ENCODE measurements at places on chromosomes 1 and 21.

- peak; percentile 40 for DNase-seq
These were observed 11.1 kb upstream of the KCNE1 start for GRCh38 chr21:34523019-34523555.

GRCh38 chr1:145778146-145778540 lies 45.8 kb downstream of the RNF115 start:
- DNase-seq: no peak

DNA sequence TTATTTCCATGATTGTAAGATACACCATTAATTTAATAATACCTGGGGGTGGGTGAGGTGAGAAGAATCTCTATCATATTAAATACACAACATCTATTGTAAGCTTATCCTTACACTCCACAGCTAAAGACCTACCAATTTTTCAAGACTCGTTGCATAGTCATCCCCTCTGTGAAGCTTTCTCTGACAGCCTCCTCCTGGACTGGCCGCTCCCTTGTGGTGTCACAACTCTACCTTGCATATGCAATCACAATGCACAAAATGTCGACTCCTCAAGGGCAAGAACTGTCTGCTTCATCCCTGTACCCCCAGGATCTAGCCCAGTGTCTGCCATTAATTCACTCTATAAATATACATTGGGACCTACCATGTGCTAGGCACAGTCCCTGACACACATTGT lies 2.4 kb upstream of the PTGFRN start:
- no peak for DNase-seq

GRCh38 chr1:168167806-168168205 lies 11.0 kb upstream of the TIPRL start:
- no peak for DNase-seq

DNA sequence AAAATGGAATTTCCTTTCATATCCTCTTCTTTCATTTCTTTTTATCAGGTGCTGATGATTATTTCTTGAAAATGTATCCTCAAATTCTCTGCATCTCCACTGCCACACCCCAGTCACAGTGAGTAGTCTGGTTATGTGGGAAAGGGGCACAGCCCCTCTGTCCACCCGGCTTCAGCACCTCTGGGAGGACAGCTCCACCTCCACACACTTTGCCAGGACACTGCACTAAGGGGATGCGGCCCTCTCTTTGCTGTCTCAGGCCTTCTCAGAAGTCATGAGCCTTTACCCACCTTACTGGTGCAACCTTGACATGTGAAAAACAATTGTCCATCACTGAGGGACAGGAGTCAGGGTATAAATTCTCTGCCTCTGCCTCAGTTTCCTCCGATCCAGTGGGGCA lies 433.1 kb downstream of the PCP4 start:
- DNase-seq: no peak

GRCh38 chr1:98044766-98045165 lies 123.9 kb upstream of the DPYD start:
- no peak for DNase-seq

DNA sequence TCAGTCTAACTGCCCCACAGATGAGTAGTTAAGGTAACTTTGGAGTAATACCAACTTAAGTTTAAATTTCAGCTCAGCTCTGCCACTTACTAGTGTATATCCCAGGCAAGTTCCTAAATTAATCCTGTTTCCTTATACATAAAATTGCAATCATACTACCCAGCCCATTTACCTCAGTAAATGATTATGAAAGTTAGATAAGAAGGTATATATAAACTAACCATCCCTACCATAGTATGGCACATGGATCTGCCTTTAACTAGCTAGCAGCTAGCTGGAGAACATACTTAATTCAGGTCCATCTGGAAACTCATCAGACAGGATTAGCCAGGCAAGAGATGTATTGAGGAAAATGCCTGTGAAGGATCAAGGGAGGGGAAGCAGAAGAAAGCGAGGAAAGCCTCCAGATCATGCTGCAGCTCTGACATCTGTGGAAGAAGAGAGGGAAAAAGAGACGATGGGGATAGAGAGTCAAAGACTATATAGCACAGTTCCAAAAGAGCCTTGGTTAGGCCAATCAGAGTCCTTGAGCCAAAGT lies 8.0 kb upstream of the JAK1 start:
- DNase-seq: no peak

GRCh38 chr1:26856604-26857469 lies 6.1 kb upstream of the SFN start:
- DNase-seq: peak; percentile 74

GRCh38 chr1:226476648-226477319 lies 68.9 kb upstream of the PARP1 start:
- DNase-seq: no peak

DNA sequence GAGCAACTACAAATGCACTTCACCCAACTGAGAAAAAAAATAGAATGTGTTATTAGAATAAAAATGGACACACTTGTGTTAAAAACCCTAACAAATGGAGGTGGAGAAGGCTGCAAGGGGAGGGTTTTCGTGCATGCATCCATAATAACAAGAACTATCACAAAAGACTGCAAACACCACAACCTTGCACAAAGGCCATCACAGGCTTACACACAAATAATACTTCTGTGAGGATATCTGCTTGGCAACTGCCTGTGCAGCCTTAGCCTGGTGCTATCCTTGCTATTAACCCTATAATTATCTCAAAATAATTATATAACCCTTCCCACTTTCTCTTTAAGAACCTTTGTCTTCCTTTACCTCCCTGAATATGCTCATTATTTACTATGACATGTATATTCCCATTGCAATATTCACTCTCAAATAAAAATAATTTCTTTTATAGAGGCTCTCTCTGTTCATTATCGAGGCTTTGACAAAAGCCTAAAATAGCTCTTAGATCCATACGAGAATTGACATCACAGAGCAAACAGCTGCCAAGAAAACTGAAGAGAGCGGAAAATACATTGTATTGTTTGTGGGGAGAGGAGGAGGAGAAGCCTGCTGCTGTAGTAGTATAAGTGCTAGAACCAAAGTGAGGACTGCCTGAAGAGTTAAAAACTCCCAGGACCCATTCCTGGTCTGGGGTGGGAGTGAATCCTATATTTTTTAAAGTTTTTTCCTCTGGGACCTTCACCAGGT lies 1768.7 kb downstream of the BRINP3 start:
- DNase-seq: no peak

DNA sequence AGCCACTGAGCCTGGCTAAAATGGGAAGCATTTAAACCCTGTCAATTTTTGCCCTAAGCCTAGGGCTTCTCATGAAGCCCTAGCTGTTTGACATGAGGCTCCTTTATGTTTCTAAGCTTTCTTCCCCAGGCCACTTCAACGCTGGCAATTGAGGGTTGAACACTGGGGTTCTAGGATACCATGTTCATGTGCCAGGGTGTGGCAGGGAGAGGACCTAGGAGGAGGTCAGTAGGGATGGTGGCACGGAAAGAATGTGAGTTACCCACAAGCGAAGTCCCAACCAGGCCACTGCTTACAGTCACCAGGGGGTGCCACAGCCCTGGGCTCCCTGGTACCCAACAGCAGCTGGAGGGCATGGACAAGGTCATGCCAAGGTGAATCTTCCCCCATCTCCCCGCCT lies 90.8 kb upstream of the AJAP1 start:
- DNase-seq: peak; percentile 35

DNA sequence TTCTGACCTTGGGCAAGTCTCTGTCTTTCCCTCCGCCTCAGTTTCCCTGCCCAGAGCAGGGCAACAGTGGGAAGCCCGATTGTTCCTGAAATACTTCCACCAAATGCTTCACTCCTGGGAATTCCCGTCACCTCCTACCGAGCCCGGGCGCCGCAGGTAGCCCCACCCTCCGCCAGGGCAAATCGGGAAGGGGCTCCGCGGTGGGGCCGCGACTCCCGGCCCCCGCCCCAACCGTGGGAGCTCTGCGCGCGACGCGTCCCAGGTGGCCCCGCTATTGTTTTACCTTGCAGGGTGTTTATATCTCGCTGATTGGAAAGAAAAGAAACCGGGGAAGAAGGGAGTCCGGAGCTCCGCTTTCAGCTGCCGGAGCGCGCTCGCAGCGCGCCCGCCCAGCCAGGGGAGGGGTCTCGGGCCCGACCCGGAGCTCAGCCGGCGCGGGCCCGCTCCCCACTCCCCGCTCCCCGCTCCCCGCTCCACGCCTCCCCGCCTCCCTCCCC lies 407 bp downstream of the IGSF3 start:
- peak; percentile 93 for DNase-seq

- DNase-seq: no peak
These were observed 330.7 kb downstream of the LMX1A start for GRCh38 chr1:165025805-165026204.

DNA sequence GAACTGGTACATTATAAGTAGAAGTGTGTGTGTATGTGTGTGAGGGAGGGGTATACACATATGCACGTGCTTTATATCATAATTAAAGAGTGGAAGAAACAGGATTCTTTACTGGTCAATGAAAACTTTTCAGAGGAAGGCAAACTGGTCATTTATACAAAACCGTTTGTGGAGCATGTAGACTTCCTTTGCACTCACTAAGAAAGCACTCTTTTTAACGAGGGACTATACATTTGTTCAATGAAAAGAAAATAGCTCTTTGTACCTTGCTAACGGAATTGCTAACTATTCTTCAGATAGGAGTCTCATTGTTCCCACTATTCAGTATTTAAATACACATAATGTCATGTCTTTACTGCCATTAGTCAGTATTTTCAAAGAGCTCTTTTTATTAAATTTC lies 219.3 kb downstream of the ST6GALNAC3 start:
- DNase-seq: no peak

GRCh38 chr21:18370301-18370700 lies 33.3 kb downstream of the TMPRSS15 start:
- DNase-seq: no peak

DNA sequence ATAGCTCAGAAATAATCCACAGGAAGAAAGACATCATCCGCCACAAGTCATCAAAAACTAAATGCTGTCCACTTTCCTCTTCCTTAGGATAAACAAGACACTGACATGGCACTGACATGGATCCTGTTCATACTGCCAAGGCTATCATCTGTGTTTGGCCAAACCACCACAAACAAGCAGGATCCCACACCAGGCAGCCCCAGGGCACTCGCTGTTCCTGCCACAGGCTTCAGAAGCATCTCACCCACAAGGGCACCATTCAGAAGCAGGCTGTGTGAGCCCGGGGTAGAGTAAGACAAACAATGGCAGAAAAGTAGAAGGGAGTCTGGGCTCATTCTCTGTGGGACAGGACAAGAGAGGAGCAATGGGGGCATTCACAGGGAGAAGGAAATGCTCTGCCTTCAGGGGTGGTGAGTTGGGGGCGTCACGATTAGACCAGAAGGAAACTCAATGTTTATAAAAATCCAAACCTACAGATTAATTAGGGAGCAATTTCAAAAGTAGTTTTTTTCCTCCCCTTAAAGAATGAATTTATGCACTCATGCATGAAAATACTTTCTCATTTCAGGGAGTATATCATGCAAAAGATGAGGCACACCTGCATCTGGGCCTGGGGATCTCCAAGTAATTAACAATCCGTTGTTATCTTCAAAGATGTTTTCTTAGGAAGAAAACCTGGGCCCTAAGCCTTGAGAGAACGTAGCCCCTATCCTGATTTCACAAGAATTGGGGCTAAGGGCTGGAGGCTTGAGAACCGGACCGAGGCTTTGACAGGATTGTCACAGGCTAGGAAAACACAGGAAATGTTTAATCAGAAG lies 43.3 kb upstream of the ATP1A1 start:
- DNase-seq: no peak

GRCh38 chr21:34023691-34024373 lies 49.5 kb upstream of the MRPS6 start:
- DNase-seq: no peak

- DNase-seq: no peak
These were observed 79.9 kb downstream of the LAMC1 start for GRCh38 chr1:183103147-183103546.

DNA sequence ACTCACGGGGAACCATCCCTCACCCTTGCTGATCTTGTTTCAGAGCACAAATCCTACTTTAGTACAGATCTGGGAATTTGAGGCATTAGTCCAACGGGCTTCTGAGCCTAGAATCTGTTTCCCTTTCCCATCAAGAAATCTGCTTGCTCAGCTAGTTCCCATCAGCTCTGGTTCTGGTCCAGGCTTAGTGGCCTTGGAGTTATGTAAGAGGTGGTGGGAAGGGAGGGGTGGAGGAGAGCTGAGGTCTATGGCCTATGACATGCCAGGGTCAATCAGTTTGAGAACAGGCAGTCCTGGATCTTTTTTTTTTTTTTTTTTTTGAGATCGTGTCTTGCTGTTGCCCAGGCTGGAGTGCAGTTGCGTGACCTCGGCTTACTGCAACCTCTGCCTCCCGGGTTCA lies 4.1 kb downstream of the GSTM1 start:
- DNase-seq: no peak

DNA sequence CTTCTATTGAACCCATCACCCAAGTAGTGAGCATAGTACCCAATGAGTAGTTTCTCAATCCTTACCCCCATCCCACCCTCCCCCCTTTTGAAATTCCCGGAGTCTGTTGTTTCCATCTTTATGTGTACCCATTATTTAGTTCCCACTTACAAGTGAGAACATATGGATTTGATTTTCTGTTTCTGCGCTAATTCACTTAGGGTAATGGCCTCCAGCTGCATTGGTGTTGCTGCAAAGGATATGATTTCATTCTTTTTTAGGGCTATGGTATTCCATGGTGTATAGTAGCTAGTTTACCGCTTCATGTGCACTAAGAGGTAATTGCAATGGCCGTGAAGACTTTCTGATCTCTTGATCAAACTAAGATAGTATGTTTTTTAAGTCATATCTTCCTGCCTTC lies 107.5 kb upstream of the SERTAD4 start:
- no peak for DNase-seq

- no peak for DNase-seq
These were observed 10.9 kb upstream of the MPZL1 start for GRCh38 chr1:167710836-167711235.

- no peak for DNase-seq
These were observed 2.6 kb upstream of the CD2 start for GRCh38 chr1:116751621-116752020.

- no peak for DNase-seq
These were observed 107.3 kb downstream of the NMNAT2 start for GRCh38 chr1:183310753-183311479.

DNA sequence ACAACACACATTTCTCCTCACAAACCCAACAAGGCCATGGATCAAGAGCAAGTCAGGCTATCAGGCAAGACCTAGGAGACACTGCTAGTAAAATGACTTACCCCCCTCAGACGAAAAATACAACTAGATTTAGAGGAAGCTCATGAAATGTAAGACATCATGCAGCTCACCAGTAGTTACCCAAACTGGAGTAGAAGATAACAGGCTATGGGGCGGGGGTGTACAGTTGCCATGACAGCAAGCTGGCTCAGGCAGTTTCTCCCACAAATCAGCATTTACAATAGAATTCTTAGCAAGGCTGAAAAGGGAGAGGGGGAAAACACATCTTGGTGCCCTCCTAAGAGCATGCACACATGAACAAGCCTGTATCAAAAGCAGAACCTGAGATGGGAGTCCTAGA lies 13.9 kb downstream of the TPM3 start:
- DNase-seq: no peak

GRCh38 chr1:184199036-184199435 lies 147.5 kb downstream of the TSEN15 start:
- no peak for DNase-seq

Data from H7 (cell line).